ENCODE measurements at places on chromosomes 5 and 9.

DNA sequence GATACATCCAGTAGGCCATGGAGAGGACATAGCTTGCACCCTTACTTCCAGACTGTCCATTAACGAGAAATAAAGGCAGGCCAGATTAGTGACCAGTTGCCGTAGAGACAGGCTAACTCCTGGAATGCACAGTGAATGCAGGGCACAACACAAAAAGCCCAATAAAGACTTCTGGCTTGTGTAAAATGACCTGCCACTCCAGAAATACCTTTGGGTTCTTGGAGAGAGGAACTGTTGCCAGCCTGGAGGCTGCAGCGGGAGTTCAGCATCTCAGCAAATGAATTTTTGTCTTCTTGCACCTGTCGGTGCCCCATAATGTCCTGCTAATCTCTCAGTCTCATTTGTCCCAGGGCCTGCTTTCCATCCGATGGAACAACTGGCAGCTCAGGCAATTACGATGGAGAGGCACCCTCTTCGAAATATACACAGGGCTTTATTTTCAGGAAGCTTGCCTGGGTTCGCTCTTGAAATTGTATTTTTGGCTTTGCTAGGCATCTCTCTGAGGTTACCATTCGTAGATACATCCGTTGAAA, 538.8 kb upstream of the ZNF462 start:
- no peak for DNase-seq

GRCh38 chr5:139181322-139181730, 16.8 kb downstream of the SIL1 start:
- peak; percentile 26 for DNase-seq

DNA sequence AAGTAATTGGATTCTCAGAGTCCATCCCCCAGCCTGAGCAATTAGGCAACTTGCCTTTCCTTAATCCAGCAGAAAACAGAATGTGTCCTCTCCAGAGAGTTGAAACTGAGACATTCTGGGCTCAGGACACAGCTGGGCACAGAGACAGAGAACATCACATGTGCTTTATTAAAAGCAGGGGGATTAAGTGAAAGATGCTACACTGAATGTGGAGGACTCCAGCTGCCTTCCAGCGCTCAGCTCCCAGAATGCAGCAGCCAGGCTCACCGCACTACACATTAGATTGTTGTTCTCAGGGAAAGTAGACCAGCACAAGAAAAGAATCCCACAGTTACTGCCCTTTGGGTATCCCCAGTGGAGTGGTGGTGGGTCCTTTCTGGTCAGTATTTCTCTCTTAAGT, 141.6 kb upstream of the IL12B start:
- DNase-seq = no peak

DNA sequence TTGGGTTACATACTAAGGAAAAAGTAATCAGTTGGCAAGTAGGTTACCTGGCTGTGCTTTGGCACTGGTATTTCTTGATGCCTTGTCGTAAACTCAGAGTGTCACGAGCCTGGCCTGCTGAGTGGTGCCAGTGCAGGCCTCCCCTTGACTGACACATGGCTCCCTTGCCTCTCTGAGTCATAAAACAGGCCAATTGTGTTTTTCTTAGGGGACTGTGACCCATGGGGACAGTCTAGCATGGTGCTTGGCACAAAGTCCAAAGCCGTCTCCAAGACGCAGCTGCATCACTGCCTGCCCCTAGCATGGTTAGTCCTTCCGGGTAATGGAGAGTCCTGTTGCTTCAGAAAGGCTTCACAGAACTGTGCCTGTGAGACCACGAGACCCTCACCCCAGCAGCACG, 132.5 kb downstream of the MVB12B start:
- no peak for DNase-seq

DNA sequence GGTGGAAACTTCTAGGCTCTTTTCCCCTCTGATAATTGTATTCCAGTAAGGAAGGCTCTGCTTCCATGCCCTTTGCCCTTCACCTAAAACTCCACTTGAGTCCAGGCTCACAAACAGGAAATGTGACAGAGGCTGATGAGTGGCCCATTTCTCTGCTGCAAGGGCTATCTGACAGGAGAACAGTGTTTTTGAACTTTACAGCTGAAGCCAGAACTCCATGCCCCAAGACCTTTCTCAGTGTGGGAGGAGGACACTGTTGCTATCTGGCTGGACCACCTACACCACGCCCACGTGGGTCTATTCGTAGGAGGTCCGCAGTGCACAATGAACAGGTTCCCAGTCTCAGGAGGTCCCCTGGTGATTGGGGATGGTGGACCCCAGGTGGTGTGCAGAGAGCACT, 13.6 kb downstream of the GGTA1 start:
- DNase-seq = no peak

- no peak for DNase-seq
Observed at GRCh38 chr9:137486141-137486490, 27.0 kb upstream of the NSMF start.

All from hepatic stellate cell (primary cell).